Activated CD8-positive, alpha-beta memory T cell treated with anti-CD3 and anti-CD28 coated beads for 24 hours (primary cell): ENCODE measurements at places on chromosomes 3 and 15.

DNA sequence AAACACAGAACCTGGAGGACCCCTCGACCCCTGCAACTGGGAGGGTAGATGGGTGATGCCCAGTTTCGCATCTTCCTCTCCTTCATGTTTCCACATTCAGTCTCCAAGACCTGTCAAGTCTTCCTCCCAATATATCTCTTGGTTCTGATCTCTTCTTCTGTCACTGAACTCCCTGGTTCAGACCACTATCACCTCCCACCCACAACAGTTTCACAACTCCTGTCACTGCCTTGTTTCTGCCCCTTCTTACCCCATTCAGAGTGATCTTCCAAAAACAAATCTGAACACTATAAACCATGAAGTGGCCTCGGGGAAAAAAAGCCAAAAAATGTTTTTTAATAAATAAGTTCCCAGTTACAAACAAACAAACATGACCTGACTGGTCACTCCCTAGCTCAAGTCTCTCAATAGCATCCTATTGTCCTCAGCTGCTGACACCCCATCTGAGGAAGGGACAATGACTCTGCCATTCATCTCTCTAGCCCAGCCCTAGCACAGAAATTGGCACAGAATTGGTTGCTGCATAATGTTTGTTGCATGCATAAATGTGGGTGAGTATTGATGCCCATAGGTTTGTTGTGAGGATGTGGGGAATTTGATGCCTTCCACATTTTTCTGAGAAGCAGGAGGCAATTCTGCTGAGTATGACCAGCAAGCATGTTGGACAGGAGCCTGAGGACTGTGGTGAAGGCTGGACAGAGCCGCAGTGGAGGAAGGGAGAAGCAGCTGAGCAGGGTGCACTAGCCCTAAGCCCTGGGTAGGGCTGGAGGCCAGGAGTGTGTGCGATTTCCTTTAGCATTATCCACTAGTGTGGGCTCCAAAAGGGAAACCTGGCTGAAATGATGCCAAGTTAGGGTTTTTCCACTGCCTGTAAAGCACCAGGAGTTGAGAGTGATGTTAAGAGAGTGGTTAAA lies 12.2 kb upstream of the XYLB start:
- DNase-seq, result no peak

DNA sequence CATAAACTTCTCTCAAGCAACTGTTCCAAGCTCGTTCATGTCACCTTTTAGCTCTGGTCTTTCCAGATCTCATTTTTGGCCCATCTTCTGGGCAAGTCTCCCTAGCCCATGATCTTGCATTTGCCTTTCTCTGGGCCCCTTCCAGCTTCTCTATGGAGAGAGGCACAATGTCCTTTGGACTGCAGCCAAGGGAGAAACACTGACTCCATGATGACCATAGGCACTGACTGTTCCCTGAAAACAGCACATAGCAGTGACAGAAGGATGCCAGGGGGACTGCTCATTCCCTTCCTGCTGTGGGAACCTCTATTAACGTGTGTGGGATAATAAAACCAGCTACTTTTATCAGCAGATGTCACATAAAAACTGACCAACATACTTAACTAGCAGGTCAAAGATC lies 60.3 kb downstream of the STRIT1 start:
- DNase-seq, result no peak

GRCh38 chr3:153311541-153311940 lies 149.5 kb downstream of the RAP2B start:
- no peak for DNase-seq

- DNase-seq, result no peak
Observed at GRCh38 chr3:5095886-5096285, 26.2 kb upstream of the ARL8B start.

- peak; percentile 53 for DNase-seq
Observed at GRCh38 chr15:101488300-101489164, 975 bp downstream of the PCSK6 start.

DNA sequence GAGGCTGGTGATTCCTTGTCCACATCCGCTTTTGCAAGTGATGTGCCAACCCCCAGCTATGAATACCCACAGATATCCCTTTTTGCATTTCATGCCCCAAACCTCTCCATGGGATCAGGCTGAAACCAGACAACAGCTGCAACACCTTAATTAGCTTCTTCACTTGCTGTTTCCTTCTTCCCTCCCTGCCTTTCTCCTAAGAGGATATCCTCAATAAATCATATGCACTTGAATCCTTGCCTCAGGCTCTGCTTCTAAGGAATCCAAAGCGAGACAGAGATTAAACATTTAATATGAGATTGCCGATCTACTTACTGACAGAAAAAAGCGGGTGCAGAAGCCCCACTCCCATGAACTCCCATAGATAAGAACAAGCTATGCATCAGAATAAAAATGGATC lies 138.1 kb downstream of the CNTN6 start:
- no peak for DNase-seq

- no peak for DNase-seq
Observed at GRCh38 chr3:26715431-26715830, 92.9 kb downstream of the LRRC3B start.

GRCh38 chr3:60579734-60580133 lies 671.5 kb downstream of the FHIT start:
- DNase-seq, result no peak

DNA sequence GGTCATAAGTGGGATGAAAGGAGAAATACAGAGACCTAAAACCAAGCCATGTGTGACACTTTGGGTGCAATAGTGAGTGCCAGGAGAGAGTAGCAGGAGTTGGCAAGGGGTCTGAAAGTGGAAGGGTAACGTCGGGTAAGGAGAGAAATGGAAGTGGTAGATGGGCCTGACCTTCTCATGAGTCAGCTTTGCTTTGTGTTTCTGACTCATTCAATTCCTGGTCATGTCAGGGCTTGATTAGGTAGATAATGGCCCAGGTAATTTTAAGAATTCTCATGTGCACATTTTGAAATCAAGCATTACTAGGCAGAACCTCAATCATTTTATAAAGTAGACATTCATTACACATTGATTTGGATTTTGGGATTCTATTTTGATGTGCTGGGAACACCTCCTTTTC lies 262.5 kb downstream of the SOX2 start:
- no peak for DNase-seq

DNA sequence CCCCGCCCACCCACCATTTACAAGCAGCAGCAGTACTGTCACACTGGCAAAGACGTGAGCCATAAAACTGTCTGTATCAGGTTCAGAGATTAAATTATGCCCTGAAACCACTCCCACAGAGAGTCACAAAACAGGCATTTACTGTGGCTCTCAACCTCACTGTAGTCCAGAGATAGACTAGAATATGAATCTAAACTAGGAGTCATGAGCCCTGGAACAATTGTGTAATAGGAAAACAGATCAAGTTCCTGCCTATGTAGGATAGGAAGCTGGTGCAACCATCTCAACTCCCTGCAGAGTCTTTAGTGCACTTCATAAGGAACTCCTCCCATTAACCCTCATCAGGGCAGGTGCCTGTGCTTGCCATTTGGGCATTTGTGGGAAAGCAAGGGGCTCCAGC lies 61.7 kb downstream of the FAM227B start:
- no peak for DNase-seq

DNA sequence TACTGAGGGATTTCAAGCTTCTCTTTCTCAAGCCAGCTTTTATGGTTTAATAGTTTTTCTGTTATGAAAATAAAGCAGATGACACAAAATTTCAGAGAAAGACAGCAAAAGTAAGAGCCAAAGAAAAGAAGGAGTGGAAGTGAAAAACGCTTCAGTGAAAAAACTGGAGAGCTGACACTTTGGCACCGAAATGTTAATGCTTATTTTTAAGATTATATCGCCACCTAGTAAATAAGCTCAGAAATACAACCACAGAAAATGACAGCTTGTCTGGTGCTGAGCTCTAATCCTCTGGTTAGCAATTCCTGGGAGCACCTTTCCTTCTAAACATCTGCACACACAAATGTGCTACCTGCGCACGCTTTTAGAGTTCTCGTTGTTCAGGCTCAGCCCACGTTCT lies 101.6 kb downstream of the ZPLD1 start:
- DNase-seq, result no peak

- DNase-seq, result no peak
Observed at GRCh38 chr3:121951291-121951919, 57.2 kb downstream of the SLC15A2 start.

DNA sequence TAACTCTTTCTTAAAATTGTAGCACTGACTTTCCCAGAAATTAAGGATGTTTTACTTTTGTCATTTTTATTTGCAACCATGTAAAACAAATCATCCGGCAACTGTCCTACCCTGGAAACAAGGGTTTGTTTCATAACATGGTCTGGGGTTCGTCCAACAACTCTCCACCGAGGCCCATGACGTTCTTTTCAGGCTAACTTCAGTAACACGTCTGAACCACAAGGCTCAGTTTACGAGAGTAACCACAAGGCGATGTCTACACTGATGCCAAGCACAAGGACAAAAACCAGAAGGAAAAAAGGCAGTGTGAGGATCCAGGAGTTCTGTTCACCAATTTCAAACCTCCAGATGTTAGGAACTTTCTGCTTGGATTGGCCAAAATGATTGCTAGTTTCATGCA lies 546.1 kb downstream of the NTRK3 start:
- DNase-seq, result no peak

- no peak for DNase-seq
Observed at GRCh38 chr3:192062186-192062585, 601.2 kb downstream of the PYDC2 start.

GRCh38 chr15:100515758-100516157 lies 13.0 kb downstream of the CERS3 start:
- no peak for DNase-seq

DNA sequence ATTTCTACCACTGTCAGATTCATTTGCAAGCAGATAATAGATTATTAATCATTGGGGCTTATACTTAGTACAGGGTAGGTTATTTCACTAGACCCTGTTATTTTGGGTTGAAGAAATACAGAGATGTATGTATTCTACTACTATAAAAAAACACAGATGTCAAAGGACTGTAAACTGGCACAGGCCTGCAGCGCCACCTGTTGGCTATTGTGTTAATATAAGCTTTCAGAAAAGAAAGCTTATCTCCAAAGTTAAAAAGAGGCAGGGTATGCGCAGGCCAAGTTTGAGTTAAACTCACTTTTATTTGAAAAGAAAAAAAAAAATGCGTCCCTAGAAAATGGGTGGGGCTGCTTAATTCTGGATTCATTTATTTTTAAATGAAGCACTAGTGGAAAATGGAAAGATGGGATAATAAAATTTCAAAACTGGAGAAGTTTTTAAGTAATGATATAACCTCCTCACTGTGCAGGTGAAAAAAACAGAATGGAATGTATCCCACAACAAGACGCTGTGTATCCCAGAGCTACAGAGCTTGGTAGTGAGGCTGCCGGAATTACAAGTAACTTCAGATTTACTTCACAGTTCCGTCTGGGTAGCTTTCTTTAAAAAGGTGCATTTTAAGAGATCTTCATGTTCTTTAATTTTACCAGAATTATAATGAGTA lies 407.2 kb upstream of the TGFBR2 start:
- DNase-seq, result peak; percentile 86

GRCh38 chr15:84727429-84727828 lies 11.5 kb upstream of the SEC11A start:
- DNase-seq, result no peak

DNA sequence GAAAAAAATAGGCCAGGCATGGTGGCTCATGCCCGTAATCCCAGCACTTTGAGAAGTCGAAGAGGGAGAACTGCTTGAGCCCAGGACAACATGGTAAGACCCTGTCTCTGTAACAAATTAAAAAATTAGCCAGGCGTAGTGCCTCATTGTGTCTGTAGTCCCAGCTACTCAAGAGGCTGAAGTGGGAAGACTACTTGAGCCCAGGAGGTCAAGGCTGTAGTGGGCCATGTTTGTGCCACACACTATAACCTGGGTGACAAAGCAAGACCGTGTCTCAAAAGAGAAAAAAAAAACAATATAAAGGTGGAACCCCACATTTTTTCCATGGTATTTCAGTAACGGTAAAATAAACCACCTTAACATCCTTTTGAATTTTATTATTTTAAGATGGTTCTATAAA lies 69.9 kb downstream of the DENND4A start:
- DNase-seq, result no peak

GRCh38 chr3:160473221-160473620 lies 23.6 kb upstream of the TRIM59 start:
- DNase-seq, result no peak

DNA sequence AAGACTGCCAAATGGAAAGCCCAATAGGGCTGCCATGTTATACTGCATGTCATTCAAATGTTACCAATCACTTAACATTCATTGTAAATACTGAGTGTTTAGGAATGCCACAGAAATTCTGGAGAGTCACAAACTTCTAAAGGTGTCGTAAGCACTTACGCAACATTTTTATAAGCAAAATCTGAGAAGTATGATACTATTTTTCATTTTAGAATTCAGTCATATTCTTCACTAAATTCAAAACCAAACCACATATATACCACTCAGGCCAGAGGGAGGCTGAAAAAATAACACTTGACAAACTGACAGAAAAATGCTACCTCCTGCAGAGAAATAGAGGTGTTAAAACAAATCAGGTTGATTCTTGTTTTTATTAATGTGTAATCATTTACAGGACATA lies 89.8 kb downstream of the THBS1 start:
- DNase-seq, result no peak

DNA sequence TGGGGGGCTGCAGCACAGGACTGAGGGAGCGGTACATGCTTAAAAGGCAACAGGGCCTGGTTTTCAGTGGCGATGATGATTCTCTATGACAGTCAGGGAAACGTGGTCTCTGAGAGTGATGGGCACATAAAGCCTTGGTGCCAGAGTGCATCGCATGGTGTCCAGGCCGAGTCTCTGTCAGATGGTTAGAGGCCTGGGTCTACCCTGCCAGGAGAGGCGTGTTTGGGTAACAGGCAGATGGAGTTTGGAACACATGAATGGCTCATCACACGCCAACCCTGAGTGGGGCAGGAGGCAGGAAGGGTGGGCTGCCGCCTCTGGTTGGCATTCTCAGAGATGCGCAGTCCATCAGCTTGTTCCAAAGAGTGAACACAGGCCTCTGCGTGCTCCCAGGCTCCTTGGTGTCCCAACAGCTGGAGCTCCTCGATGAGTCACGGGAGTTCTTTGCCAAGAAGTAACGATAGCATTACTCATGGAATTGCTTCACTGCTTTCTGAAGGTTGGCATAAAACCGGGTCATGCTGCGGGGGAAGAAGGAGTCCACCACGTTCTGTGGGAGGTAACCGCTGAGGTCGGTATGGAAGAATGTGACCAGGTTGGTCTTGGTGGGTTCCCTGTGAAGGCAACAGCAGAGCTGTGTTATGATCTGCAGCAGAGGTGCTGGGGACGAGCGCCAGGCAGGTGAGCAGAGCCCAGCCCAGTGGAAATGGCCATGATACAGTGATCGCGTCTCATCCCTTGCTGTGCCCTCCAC lies 11.0 kb downstream of the STARD5 start:
- DNase-seq, result no peak

- no peak for DNase-seq
Observed at GRCh38 chr3:74500257-74500656, 114.2 kb downstream of the CNTN3 start.
